ENCODE measurements at places on chromosomes 1 and 21.

- DNase-seq: no peak
Measured at GRCh38 chr1:89659322-89660081, 26.6 kb downstream of the LRRC8C start.

- no peak for DNase-seq
Measured at GRCh38 chr1:25549273-25550154, 6.1 kb downstream of the LDLRAP1 start.

DNA sequence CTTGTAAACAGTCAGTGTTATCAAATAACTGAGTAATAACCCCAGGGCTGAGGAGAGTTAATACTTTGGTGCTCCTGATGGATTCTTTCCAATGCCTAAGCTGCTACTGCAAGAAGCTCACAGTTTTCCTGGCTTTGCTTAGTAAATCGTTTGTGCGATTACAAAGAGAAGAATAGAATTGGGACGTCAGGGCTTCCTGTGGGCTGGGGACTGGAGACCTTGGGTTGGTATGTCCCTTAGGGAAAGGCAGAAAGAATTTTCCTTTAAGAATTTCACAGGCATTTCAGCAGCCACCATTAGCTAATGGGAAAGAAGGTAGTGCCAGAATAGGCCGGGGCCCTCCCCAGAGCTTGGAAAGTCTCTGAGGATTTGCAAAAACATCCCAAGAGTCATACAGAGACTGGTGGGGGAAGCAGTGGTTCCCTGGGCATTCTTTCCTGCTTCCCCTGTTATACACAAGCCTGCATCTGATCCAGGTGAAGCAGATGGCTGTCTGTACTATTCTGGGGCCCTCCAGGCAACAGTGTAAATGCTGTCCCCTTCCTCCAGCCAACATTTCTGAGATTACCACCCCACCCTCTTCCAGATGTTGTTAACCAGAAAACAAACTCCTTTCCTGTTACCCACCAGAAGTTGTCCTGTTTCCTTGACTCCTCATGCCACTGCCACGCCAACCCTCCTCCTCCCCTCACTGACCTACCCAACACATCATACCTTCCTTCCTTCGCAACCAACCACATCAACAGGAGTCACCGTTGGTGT lies 40.2 kb downstream of the PLXNA2 start:
- no peak for DNase-seq

DNA sequence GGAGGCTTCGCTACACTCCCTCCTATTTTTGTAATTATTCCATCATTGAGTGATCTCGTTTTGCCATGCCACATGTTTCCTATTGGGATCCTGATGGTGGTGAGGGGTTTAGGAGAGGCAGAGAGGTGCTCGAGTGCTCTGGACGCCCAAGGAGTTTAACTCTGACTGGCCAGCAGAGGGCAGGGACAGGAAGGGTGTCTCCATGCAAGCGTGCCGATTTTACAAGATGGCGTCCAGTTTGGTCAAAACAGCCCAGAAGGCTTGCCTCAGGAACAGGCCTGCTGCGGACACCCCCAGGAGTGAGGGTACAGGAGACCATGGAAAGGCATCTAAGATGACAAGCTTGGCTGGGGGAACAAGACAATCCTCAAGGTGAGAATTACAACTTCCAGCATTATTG lies 33.8 kb upstream of the KCNE2 start:
- no peak for DNase-seq

DNA sequence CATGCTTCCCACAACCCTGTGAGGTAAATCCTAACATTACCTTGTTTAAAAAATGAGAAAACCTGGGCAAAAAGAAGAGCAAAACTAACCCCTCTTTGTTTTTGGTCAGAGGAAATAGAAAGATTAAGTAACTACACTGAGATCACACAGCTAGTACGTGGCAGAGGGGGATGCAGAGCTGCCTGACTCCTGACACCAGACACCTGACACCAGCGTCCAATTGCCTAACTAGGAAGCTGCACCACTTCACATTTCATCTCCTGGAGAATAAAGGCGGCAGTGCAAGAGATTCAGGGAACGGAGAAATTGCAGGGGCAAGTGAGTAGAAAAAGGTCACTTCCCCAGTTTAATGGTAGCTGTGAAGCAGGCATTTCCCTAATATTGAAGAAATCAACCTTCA lies 229.3 kb upstream of the PTBP2 start:
- DNase-seq: no peak

- no peak for DNase-seq
Measured at GRCh38 chr1:236154671-236155398, 12.5 kb downstream of the GPR137B start.

- no peak for DNase-seq
Measured at GRCh38 chr1:204513117-204513716, 3.0 kb upstream of the MDM4 start.
